Daoy (cell line): ENCODE measurements at places on chromosomes 4 and X. TPM values are rescaled to one million over a fixed set of nuclear protein-coding genes. Genes with fewer than 3 reads are reported as not detected.

RS1 gene
- not detected in 2 replicates for total RNA-seq

GRCh38 chr4:141126769-141127168, 6.5 kb downstream of the RNF150 start:
- DNase-seq, result no peak

SPON2 gene
- 0.29 TPM in 1 of 2 replicates, not detected in the other for total RNA-seq

GRCh38 chr4:1495416-1496115, 89.3 kb upstream of the NKX1-1 start:
- DNase-seq, result no peak

DNA sequence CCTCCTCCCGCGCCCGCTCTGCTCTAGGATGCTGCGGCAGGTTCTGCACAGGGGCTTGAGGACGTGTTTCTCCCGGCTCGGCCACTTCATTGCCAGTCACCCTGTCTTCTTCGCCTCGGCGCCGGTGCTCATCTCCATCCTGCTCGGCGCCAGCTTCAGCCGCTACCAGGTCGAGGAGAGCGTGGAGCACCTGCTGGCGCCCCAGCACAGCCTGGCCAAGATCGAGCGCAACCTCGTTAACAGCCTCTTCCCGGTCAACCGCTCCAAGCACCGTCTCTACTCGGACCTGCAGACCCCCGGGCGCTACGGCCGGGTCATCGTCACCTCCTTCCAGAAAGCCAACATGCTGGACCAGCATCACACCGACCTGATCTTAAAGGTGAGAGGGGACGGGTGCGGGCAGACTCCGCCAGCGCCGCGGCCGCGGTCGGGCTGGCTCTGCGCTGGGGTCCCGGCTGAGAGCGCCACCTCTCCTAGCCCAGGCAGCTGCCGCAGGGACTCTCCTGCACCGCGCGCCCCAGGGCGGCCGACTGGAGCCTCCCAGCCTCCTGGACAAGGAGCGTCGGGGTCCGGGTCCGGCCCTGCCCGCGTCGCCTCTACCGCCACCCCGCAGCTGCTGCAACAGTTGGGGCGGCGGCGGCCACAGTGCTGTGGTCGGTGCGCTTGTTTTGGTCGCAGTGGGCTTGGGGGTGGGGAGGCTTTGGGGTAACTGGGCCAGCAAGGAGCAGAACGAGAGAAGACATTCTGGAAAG, at the start of gene PTCHD1:
PTCHD1 (plus strand) TSS at position 2 of the 752 bp plus-strand sequence; CDS start at position 29, 27 bp downstream.
- peak; percentile 5 for DNase-seq

ALAS2 gene
- not detected in 2 replicates for total RNA-seq

NPNT gene
- total RNA-seq, result not detected in 2 replicates

FGFR3 gene
- total RNA-seq, result 0.46 and 1.0 TPM in 2 replicates

HGFAC gene
- not detected in 2 replicates for total RNA-seq

GRCh38 chr4:111064342-111064993, 441.6 kb upstream of the PITX2 start:
- peak; percentile 21 for DNase-seq

- no peak for DNase-seq
Measured at GRCh38 chr4:4578981-4579380, 37.1 kb upstream of the STX18 start.

DNA sequence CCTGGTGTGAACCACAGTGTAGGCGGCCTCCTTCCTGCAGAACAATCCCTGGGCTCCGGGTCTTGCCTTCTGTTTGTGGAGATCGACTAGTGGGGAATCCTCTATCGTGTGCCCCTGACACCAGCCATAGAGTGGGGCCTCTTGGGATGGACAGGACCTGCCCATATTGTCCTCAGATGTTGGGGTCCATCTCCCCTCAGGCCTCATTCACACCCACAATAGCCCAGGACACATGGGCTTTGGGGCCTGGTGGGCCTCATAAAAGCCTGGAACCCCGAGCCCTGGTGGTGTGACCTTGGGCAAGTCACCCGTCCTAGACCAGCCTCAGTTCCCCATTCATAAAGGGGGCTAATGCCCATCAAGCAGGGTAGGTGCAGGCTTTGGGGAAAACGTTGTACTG, 13.2 kb upstream of the GAGE10 start:
- no peak for DNase-seq

COX18 gene
- total RNA-seq, result 6.1 and 10.9 TPM in 2 replicates

- no peak for DNase-seq
Measured at GRCh38 chrX:11272290-11272689, 20.9 kb upstream of the AMELX start.

DCTD gene
- 38.3 and 51.5 TPM in 2 replicates for total RNA-seq

GRCh38 chr4:160546201-160546600, 1443.3 kb downstream of the RAPGEF2 start:
- no peak for DNase-seq

F11 gene
- total RNA-seq, result not detected in 2 replicates

GRCh38 chr4:91989914-91990313, 313.9 kb upstream of the GRID2 start:
- no peak for DNase-seq

MAGEC2 gene
- total RNA-seq, result 70.0 and 79.0 TPM in 2 replicates

GRCh38 chr4:16859031-16859430, 39.4 kb downstream of the LDB2 start:
- DNase-seq, result no peak

HMGN5 gene
- total RNA-seq, result 0.74 and 9.1 TPM in 2 replicates

- DNase-seq, result no peak
Measured at GRCh38 chrX:23811108-23811651, 28.2 kb downstream of the SAT1 start.

GRCh38 chr4:156190615-156191014, 236.9 kb upstream of the CTSO start:
- peak; percentile 7 for DNase-seq

DNA sequence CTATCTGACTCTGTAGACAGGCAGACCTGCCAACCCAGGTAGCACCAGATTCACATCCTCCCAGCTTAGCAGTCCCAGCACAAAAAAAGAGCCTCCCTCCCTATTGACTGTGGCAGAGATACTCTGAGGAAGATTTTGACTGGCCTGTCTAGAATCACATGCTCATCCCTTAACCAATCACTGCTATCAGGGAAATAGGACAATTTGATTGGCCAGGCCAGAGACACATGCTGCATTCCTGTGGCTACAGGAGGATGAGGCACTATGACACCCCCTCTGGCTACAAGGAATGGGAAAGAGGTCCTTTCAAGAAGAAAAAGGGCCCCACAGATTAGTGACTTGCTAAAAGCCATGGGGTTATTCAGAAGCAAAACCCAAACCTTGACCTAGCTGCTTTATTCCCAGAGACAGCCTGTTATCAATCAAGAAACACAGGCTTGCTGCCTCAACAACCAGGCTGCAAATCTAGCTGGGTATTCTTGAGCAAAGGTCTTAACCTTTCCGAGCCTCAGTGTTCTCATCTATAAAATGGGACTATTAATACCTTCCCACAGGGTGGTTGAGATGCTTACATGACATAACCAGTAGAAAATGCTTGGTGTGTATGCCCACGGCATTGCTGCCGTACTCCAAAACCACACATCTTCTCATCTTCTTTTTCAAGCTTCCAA, 147.6 kb downstream of the BCOR start:
- DNase-seq, result peak; percentile 7

DNA sequence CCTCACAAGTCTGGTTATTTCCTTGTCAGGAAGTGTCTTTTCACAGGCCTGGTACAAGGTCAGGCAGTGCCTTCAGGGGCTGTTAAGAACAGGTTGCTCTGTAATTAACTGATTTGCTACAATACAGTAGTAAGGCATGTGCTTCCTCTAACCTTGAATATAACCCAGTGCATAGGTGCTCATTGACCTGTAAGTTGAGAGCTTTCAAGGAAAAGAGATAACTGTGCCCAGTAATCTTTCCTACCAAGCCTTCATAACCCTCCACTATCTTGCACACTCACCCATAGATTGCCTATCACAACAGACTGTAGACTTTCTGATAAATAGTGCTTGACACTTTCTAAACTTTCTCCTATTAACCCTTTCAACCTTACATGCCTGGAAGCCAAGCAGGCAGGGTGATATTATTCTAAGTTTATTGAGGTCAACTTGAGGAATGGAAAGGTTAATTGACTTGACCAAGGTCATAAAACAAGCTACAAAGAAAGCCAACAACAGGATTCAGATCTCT, 148.1 kb downstream of the PPARGC1A start:
- DNase-seq, result no peak

DNA sequence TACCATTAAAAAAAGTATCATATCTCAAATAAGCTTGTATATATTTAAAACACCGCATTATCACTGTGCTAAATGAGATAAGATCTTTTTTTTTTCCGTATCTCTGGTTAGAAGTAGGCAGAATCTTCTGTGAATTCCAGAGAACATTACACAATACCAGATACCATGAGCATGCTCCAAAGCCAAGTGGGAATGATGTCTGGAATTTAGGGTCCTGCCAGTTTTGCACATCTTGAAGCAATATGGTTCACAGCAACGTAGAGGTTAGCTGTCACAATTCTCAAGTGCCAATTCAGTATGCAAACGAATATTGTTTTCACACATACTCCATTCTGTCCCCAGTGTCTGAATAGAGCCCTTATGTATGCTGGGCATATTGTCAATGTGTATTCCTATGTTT, 127.5 kb upstream of the NEIL3 start:
- DNase-seq, result no peak

GRCh38 chr4:73021634-73022033, 47.9 kb downstream of the COX18 start:
- DNase-seq, result peak; percentile 6

DDIT4L gene
- not detected in 2 replicates for total RNA-seq

- no peak for DNase-seq
Measured at GRCh38 chr4:177237291-177237690, 72.4 kb upstream of the NEIL3 start.

AR gene
- 0.06 and 0.29 TPM in 2 replicates for total RNA-seq

AWAT2 gene
- total RNA-seq, result not detected in 2 replicates

DNA sequence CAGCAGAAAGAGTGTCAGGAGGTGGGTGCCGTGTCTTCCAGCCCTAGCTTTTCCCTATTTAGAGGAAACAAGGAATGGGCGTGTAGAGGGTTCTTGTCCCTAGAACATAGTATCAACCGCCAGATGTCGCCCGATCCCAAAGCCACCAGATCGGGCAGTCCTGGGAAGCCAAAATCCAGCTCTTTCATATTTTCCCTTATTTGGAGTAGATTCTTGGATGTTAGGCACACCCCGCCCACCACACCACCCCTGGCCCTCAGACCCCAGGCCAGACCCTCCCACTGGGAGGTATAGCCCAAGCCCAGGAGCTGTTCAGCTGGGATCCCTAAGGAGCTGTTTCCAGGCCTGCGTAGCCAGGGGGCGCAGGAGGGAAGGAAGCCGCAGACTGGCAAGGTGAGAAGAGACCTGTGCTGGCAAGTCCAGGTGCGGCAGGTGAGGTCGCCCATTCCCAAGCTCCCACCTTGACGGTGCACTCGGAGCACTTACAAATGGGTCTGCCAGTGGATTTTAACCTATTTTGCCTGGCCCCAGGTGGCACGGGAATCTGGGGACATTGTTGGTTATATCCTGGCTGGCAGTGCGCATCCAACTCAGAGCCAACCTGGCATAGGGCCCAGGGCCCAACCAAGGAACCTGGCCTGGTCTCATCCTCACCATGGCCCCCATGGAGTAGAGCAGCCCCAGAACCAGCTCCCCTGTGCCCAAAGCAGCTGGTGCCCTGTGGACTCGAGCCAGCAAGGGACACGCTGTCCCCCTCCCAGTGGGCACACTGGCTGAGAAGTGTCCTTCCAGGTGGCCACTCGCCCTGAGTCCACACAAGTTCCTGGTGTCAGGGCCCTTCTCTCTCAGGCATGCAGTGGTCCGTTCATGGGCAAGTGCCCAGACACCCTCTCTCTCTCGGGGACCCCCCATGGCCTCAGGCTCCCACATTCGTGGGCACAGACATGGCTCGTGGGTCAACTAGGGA, 811 bp downstream of the FLNA start:
- peak; percentile 68 for DNase-seq

DCAF8L2 gene
- 0.80 TPM in 1 of 2 replicates, not detected in the other for total RNA-seq
